BE2C (cell line): ENCODE measurements at places on chromosomes 7 and 10.

GRCh38 chr10:29610876-29611647, 23.7 kb downstream of the SVIL start:
- DNase-seq, result no peak

DNA sequence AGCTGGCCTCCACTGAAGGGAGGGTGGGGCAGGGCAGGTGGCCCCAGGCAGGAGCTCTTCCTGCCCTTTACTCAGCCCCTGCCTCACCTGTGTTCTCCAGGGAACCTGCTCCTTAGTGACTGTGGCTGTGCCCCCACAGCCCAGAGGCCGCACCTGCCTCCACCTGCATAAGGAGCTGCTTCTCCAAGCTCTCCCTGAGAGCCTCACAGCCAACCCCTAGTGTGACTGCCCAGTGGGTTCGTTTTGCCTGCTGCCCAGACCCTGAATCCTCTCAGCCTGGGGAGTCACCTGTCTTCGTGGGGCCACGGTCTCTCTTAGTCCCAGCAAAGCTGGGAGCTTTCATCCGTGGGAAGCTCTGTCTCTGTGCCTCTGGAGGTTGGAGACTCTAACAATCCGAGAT, 94.4 kb downstream of the GLRX3 start:
- no peak for DNase-seq

DNA sequence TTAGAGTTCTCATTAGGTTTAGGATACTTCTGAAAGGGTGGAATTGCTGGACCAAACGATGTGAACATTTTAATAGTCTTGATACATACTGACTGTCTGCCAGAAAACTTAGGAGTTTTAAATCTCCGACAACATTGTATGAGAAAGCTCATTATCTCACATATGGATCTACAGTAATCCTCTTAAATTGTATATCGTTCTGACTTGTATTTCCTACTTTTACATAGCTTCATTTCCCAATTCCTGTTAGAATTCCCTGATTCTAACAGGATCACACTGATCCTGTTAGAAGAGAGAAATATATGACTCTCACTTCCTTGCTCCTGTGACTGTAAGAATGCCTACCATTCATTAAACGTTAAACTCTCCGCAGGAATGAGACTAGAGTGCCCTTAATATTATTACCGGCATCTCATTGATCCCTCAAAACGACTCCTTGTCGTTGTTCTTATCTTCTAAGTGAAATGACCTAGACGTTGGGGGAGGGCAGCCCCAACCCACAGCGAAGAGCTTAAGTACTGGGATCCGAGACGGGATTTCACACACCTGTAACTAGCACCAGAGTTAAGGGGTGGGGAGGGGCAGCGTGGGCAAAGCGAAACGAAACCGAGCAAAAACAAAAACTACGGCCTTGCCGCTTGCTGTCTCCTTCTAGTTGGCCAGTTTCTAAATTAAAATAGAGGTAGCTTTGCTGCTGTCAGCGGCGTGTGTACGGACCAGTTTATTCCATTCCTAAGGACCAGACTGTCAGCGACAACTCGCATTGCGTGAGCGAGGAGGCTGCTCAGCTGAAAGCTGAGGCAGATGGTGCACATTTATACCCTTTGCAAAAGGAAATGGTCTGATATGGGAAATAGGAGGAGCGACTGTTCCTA, 678 bp upstream of the TMEM106B start:
- DNase-seq, result no peak

- no peak for DNase-seq
Observed at GRCh38 chr7:55211726-55212125, 153.4 kb upstream of the LANCL2 start.

GRCh38 chr7:148625342-148625741, 34.8 kb downstream of the C7orf33 start:
- DNase-seq, result no peak

DNA sequence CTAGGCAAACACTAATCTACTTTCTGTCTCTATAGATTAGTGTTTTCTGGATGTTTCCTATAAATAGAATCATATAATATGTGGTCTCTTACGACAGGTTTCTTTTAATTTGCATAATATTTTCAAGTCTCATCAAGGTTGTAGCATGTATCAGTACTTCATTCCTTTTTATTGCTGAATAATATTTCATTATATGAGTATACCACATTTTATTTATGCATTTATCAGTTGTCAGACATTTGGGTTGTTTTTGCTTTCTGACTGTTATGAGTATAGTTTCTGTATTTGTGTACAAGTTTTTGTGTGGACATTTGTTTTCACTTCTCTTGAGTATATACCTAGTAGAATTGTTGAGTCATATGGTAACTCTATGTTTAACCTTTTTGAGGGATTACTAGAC, 48.2 kb downstream of the SHOC2 start:
- DNase-seq, result no peak

- DNase-seq, result no peak
Observed at GRCh38 chr7:1246160-1246870, 13.6 kb downstream of the UNCX start.

DNA sequence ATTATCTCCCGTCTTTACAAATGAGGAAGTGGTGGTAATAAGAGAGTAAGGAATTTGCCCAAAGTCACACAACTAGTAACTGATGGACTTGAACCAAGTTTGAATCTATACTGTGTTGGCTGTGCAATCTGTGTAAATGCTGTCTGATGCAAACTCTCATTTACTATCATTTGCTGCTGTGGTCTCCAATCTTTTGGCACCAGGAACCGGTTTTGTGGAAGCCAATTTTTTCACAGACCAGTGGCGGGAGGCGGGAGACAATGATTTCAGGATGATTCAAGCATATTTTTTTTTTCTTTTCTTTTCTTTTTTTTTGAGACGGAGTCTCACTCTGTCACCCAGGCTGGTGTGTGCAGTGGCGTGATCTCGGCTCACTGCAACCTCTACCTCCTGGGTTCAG, 450.0 kb upstream of the FZD8 start:
- no peak for DNase-seq

- DNase-seq, result no peak
Observed at GRCh38 chr10:72250666-72251065, 23.1 kb upstream of the DDIT4 start.

DNA sequence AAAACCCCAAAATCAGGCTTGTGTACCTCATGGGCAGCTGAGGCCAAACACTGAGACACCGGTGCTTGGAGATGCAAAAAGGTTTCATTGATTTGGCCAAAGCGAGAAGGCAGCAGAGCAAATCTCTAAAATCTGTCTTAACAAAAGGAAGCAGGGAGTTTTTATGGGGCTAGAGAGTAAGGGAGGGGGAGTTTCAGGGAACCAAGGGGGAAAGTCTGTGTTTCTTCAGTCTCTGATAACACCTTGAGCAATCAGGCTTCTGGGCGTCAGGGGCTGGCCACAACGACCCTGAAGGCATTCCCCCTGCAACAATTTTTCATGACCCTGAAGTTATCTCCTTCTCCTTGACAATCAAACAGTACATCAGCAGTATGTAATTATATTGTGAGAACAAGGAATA, 2.7 kb upstream of the ZNF786 start:
- DNase-seq, result no peak

DNA sequence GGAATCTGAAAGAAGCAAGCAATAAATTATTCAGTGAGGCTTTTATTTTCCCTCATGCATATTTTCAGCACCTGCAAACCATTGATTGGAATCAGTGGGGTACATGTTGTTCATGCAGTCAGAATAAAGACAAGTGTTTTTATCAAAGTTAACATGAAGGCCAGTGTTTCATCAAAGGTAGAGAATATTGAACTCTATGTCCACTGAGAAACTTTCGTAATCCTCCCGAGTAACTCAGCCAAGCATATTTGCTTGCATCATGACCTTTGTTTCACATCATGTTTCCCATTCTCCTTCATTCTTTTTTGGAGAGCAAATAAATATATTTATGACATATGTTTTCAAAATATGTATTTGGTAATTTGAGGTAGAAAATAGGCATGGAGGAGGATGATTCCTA, 663.1 kb downstream of the SH2D4B start:
- DNase-seq, result no peak

- no peak for DNase-seq
Observed at GRCh38 chr10:104069613-104070012, 16.1 kb downstream of the COL17A1 start.

DNA sequence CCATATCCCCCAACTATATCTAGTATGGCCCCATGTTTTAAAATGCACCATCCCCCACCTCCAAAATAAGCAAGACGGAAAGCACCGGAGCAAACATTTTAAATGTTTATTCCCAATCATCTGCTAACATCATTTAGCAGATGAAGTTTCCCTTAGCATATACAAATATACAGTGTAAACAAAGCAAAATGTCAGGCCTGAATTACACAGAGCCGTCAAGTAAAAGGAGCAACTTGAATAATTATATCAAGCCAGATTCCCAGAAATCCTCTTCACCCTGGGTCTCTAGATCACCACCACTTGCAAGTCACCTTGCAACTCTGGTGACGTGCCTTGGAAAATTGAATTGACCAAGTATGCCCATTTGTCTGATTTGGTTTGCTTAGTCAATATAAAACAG, 91.6 kb upstream of the COL1A2 start:
- DNase-seq, result no peak

- DNase-seq, result no peak
Observed at GRCh38 chr7:100687261-100687660, 6.8 kb downstream of the GIGYF1 start.

- no peak for DNase-seq
Observed at GRCh38 chr10:86671419-86671818, 3.1 kb downstream of the LDB3 start.

DNA sequence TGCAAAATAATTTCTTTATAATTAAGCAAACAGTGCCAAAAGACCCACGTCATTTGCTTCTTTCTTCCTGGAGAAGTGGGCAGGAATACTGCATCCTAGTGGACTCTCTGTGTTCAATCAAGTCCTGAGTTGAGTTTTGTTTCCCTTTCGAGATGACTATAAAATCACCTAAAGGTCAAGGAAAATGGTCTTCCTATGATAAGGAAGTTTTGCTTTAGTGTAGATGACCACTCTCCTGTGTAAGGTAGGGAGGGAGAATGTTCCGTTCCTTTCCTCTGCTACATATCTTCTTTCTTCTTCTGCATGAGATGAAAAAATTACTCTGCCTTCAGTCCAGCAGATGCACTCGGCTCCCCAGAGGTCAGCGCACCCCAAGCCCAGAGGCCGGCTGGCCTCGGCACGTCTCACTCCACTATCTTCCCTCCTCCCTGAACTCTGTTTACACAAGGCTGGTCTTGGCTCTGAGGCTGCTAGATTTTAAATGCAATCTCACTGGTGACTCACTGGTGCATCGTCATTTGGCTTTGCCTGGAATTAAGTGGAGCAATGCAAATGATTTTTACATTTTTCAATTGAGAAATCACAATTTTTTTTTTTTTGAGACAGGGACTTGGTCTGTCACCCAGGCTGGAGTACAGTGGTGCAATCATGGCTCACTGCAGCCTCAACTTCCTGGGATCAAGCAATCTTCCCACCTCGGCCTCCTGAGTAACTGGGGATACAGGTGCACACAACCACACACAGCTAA, 18.6 kb upstream of the VDAC2 start:
- no peak for DNase-seq

- no peak for DNase-seq
Observed at GRCh38 chr7:81684033-81684432, 85.8 kb downstream of the HGF start.

DNA sequence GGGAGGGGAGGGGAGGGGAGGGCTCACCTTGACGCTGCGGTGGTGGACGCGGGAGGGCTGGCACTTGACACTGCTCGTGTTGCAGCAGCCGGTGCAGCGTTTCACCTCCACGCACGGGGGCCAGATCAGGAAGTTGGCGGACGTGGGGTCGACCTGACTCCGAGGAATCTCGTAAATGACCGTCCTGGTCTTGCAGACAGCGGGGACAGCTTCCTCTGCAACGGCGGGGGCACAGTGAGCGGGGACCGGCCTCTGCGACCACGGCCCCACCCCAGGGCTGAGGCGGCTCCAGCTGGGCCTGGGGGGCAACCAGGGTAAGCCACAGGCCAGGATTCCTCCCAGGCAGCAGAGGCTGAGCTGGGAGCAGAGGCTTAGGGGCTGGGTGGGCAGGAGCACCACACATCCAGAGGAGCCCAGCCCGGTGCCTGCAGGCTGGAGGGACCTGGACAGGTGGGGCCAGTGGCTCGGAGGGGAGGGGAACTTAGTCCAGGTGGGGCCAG, 8.8 kb downstream of the PDGFA start:
- DNase-seq, result no peak

- no peak for DNase-seq
Observed at GRCh38 chr7:7966141-7966734, 2.4 kb upstream of the GLCCI1 start.

GRCh38 chr7:78585980-78586379, 787.4 kb downstream of the PHTF2 start:
- no peak for DNase-seq

DNA sequence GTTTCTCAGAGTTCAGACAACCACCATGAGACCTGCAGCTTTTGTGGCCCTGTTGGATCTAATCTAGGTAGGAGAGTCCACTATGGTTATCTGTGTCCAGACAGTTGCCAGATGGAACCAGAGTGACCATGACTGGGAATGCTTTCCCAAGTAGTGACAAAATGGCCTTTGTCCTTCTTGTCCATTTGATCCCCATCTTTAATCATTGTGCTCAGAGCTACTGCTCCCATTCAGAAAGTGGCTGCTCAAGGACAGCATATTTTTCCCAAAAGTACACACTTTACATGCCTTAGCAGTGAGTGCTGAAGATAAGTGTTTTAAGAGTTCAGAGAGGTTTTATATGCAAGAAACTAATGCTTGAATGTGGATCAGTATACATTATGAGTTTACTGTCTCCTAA, 5.4 kb upstream of the ACSM6 start:
- DNase-seq, result no peak

- DNase-seq, result no peak
Observed at GRCh38 chr7:86995052-86995725, 64.3 kb downstream of the ELAPOR2 start.

DNA sequence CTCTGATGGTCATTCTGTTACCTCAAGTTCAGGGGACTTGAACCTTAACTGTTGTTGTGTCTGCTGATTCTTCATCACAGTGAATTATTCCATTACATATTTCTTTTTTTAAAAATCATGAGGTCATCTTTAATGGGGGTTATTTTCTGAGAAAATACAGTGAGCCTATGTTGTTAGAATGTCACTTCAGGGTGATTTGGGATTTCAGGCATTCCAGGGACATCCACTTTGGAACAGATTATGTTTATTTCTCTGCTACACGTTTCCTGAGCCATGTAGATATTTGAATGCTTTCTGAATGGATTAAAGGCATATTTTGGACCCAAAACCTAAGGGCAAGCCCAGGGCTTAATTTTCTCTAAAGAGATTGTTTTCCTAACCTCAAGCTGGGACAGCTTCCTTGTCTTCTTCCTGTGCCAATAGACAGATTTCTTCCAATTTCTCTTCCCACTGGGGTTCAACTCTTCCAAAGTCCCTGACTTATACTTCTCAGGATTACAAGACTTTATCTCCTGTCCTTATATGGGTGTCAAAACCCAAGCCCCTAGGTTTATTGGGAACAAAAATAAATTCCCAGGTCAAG, 271.7 kb downstream of the ARHGAP12 start:
- DNase-seq, result no peak

DNA sequence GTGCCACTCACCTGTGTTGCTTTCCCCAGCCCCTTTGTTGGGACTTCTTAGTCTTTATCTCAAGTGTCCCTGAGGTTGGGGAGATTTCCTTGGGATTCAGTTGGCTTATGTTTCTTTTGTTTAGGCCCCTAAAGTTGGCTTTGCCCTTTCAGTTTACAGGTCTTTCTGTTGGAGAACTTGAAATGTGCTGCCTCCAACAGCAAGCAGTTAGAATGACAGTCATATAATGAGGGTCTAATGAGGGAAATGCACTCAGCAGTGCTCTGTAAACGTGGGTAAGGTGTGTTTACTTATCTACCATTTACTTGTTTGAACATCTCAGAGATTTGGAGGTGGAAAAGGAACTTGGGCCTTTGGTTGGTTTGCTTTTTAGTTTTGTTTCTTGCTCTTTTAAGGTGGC, 191.4 kb upstream of the STK17A start:
- DNase-seq, result no peak

GRCh38 chr7:1288390-1288995, 55.8 kb downstream of the UNCX start:
- no peak for DNase-seq
